ENCODE measurements at places on chromosomes 1 and 21.

GRCh38 chr1:19178734-19179398 is 31.2 kb downstream of the UBR4 start:
- DNase-seq, result no peak

DNA sequence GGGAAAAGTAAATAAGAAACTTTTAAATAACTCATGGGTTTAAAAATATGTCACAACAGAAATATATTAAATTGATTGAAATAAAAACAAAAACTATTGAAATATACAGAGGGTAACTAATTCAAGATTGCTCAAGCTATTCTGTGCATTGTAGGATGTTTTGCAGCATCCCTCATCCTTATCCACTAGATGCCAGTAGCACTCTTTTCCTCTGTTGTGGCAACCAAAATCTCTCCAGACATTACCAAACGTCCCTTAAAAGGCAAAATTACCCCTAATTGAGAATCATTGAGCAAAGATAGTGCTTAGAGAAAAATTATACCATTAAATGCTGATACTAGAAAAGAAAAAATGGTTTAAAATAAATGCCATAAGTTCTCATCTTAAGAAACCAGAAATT is 682.6 kb downstream of the RWDD3 start:
- DNase-seq, result peak; percentile 10

- DNase-seq, result no peak
Observed at GRCh38 chr1:18344755-18345154, 136.0 kb upstream of the KLHDC7A start.

GRCh38 chr1:165216254-165216653 is 140.3 kb downstream of the LMX1A start:
- DNase-seq, result no peak

Data from fibroblast of skin of right quadriceps (primary cell).